Cardiac septum (tissue), 1 donor: ENCODE measurements at places on chromosomes 3 and 15. TPM values are rescaled to one million over a fixed set of nuclear protein-coding genes. Genes with fewer than 3 reads are reported as not detected.

DNA sequence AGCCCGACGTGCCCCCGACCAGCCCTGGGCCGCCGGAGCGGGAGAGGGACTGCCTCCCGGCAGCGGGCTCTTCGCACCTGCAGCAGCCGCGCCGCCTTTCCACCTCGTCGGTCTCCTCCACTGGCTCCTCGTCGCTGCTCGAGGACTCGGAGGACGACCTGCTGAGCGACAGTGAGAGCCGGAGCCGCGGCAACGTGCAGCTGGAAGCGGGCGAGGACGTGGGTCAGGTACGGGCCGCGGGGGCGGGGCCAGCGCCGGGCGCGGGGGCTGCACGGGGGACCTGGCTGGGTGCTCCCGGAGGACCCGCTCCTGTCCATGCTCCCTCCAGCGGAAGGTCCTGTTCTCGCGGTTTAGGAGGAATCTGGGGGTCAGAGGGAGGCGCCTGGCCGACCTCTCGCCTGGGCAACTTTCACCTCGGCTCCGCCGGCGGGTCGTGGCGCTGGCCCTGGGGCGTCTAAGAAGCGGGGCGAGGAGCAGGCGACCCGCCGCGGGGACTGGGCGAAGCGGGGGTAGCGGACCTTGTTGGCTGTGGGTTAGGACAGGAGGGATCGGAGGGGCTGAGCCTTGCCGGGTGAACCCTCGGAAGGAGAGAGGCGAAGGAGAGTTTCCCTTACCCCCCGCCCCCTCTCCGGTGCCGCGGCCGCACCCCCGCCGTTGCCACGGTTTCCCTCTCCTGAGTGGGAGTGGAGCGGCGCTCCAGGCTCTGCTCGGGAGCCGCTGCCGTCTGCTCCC lies 682 bp downstream of the ITPKA start:
- no peak for DNase-seq

- DNase-seq: no peak
Measured at GRCh38 chr15:73684581-73685455, 635 bp downstream of the CD276 start.

- DNase-seq: no peak
Measured at GRCh38 chr15:73777741-73778140, 24.6 kb upstream of the INSYN1 start.

- DNase-seq: no peak
Measured at GRCh38 chr3:159884661-159885402, 103.8 kb upstream of the IL12A start.

- DNase-seq: no peak
Measured at GRCh38 chr3:67516496-67516895, 137.9 kb downstream of the SUCLG2 start.

- DNase-seq: no peak
Measured at GRCh38 chr15:48794697-48795134, 16.2 kb downstream of the CEP152 start.

Gene PRR23A
- total RNA-seq: not detected

Gene IQCF5
- not detected for total RNA-seq

Gene ITGA11
- 9.3 TPM for total RNA-seq

Gene ATP13A4
- not detected for total RNA-seq
